ENCODE measurements at places on chromosomes 5 and 9.

DNA sequence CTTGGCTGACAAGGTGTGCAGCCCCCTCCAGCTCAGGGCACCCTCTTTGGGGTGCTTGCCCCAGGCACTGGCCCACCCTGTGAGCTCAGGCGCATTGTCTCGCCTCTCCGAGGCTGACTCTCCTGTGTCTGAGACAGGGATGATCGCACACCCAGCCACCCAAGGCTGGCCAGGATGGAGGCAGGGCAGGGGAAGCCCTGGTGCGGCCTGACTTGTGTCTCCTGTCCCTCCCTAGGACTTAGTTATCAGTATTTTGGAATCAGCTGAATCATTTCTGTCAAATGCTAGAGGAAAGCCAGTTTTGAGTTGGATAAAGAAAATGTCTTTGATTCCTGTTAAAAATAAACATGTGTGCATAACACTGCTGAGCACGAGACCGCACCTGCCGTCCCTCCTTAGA lies 2.5 kb upstream of the DBH start:
- no peak for DNase-seq

GRCh38 chr5:53335115-53335514 lies 145.3 kb upstream of the FST start:
- DNase-seq: no peak

DNA sequence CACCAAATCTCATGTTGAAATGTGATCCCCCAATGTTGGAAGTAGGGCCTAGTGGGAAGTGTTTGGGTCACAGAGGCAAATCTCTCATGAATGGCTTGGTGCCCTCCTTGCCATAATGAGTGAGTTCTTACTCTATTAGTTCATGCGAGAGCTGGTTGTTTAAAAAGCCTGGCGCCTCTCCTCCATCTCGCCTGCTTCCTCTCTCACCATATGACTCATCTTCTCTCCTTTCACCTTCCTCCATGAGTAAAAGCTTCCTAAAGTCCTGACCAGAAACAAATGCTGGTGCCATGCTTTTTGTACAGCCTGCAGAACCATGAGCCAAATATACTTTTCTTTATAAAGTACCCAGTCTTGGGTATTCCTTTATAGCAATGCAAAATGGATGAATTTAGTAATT lies 20.9 kb upstream of the ARHGAP26 start:
- DNase-seq: no peak

DNA sequence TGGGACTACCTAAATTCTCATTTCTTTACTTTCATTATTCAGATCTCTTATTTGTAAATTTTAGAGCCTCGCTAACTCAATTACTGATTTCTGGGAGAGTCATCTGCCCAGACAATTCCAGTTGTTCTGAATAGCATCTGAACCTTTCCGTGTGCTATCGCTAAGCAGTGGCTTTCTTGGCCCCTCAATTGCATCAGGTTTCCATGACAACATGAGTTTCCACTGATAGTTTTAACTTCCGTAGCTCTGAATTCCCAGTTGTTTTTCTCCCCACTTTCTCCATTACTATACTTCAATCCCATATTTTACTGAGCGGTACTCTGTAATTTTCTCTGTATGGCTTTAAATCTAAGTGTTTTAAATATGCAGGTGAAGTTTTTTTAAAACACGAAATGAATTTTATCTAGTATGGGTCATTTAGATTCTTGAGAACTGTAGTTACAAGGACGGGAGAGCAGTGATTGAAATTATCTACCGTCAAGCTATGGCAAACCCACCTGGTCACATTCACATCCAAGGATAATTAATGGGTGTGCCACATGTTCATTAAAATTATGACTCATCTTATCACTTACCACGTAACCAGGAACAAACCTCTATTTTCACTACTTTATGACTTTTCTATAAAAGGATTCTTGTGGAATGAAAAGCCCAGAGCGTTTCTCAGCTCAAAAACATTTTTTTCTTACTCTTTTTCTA lies 223.5 kb upstream of the PCSK5 start:
- no peak for DNase-seq

DNA sequence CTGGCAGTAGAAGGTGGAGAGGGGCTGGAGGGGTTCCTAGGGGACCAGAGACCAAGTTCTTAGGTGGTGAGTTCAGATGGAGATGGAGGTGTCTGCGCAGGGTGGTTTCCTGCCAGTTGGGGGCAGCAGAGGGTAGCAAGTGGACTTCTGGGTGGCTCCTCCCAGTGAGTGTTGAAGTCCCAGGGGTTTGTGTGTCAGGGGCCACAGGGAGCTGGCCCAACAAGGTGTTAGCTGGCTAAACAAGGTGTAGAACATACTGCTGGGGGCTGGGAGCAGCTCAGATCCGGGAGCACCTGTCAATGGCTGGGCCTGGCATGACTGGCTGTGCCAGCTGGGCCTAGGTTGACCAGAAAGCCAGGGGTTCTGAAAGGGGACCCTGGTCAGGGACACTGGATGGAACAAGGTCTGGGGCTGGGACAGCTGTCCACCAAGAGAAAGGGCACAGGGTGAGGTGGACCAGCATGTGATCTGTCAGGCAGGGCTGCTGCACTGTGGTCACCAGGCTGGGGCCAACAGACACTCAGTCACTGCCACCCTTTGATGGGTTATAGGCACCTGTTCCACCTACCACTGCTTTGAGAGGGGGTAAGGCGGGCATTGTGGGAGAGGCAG lies 35.6 kb downstream of the DAB2IP start:
- DNase-seq: peak; percentile 19

GRCh38 chr5:135705941-135706466 lies 127.2 kb upstream of the CXCL14 start:
- DNase-seq: no peak

GRCh38 chr9:137369911-137370764 lies 52.8 kb downstream of the EXD3 start:
- DNase-seq: no peak

DNA sequence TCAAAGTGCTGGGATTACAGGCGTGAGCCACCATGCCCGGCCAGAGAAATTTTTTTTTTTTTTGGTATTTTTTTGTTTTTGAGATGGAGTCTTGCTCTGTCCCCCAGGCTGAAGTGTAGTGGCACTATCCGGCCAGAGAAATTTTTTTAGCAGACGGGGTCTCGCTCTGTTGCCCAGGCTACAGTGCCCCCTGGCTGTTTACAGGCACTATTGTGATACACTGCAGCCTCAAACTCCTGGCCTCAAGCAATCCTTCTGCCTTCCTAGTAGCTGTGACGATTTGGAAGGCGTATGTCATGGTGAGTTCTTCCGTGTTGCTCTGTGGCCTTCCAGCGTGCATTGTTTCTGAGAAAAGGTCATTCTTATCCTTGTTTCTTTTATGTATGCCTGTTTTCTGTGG lies 47.5 kb downstream of the CNOT6 start:
- no peak for DNase-seq

DNA sequence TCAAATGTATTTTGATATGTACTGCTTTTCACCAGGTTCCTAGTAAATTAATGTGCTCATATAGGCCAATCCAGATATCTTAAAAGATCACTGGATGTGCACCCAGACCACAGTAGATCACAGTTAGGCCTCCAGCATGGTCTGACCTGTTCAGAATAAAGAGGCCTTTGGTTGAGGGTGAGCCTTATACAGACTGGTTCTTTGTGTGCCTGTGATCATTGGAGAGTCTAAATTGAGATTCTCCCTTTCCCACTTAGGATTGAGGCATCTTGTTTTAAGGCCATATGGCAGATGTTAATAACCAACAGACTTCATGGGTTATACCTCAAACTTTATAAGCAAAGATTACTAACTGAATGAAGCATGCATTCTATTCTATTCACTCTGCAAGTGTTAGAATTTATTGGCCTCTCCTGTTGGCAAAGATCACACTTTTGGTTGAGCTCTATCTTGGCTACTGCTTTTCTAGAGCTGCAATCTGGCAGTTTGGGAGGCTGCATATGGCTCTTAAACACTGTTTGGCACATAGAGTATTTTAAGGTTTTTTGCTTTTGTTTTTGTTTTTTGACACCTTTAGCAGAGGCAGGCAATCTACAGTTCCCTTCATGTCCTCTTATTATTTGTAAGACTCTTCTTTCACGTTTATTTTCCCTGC lies 8.5 kb downstream of the CHSY3 start:
- no peak for DNase-seq

- no peak for DNase-seq
Observed at GRCh38 chr5:105968981-105969380, 1701.8 kb downstream of the EFNA5 start.

- no peak for DNase-seq
Observed at GRCh38 chr9:16309469-16310271, 560.8 kb downstream of the BNC2 start.

GRCh38 chr5:65199993-65200675 lies 281.6 kb downstream of the ADAMTS6 start:
- DNase-seq: no peak

- DNase-seq: no peak
Observed at GRCh38 chr9:129908906-129909305, 73.6 kb downstream of the USP20 start.
